ENCODE measurements at places on chromosomes 4 and X. TPM values are rescaled to one million over a fixed set of nuclear protein-coding genes. Genes with fewer than 3 reads are reported as not detected.
A peak's percentile ranks its signal among the peaks of the same experiment; 100 is the strongest.

DNA sequence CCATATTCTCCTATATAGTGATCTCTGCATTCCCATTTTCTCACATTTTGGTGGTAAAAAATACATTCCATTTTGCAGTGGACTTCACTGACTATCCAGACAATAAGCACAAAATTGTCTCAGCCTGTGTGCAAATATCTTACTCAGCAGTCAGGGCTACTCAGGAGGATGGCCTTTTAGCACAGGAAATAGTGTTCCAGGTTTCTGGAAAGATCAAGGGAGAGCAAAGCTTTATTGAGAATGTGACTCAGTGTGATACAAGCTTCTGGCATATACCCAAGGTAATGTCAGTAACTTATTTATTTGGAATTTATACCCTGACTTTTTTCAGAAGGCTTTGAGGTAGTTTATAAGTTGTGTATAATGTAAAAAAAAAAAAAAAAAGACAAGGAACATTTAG lies 233.4 kb downstream of the TEX13A start:
- no peak for DNase-seq

HTRA3 gene
- 119 TPM for total RNA-seq

GRCh38 chr4:65669111-65670019 lies 924 bp downstream of the EPHA5 start:
- no peak for DNase-seq

DNA sequence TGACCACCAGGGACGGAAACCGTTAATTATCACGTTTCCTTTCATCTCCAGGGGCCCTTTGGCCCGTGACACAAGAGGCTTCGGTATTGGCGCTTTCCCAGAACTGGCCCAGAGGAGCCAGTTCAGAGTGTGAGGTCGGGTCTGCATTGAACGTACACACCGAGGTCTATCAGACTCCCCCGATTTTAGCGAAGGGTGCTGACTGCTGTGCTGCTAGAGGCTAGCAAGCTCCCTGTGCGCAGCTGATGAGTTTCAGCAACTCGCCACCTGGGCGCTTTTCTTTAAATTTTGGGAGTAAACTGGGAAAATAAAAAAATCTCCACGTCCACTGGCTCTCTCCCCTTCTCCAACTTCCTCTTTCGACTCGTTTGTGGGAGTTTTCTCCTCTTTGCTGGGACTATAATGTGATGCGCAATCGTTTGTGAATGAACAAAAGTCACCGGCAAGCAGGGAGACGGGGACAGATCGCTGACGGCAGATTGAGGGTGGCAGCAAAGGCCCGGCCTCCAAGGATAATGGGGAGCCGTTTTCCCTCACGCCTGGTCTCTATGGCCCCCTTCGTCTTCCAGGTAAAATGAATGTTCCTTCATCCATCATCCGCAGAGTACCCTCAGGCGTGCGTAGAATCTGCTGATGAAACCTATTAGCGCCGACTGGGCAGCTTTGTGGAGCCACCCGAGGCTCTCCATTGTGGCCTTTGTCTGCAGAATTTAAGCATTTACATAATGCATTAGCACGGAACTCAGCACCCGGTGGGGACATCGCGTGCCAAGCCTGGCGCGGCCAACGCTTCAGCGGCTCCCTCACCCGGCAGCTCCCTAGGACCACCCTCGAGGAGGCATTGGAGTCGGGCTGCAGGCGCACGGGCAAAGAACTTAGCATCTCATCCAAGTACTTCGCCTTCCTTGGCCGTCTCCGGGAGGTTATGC lies 1.6 kb upstream of the LRAT start:
- DNase-seq = no peak

CRMP1 gene
- 1.4 TPM for total RNA-seq

PHOX2B gene
- not detected for total RNA-seq

RASL11B gene
- total RNA-seq = 8.7 TPM

GRCh38 chrX:149993989-149994388 lies 55.7 kb upstream of the EOLA2 start:
- DNase-seq = no peak

GBA3 gene
- not detected for total RNA-seq

- DNase-seq = no peak
These were observed 915.5 kb downstream of the FAT4 start for GRCh38 chr4:126230269-126230668.

GRCh38 chrX:103063918-103064434 lies at the start of gene BEX1:
TSS of gene BEX1 (minus strand) at chrX:103064171. CDS start at chrX:103063274, 897 bp downstream.
- DNase-seq = no peak

DNA sequence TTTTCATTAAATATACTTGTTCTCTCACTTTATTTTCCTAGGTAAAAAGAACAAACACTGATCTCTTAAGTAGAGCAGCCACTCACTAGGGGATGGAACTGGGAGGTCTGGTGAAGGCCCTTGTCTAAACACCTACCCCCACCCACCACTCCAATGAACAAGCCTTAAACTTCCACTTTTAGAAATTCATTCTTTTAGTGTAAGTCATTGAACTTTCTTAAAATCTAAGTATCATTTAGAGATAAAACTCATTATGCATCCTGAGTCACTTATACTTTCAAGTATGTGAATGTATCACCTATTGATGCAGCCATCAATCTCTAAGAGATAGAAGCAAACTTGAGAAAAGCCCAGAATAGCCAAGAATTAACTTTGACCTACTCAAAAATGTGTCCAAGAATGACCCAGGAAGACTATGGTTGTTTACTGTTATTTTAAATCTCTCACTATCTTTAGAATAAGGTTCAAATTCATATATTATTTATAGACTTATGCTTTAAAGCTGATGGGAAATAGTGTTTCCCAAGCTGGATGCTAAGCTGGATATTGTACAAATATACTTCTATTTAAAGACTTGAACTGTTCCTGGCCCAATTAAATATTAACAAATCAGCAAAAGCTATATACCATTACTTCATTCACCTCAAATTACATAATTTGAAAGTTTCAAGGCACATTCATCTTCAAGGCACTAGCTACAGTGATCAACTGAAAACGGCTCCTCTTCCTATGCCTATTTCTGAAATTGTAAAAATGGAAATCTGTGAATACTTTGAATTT lies 49.5 kb downstream of the CAMK2D start:
- DNase-seq = no peak

DNA sequence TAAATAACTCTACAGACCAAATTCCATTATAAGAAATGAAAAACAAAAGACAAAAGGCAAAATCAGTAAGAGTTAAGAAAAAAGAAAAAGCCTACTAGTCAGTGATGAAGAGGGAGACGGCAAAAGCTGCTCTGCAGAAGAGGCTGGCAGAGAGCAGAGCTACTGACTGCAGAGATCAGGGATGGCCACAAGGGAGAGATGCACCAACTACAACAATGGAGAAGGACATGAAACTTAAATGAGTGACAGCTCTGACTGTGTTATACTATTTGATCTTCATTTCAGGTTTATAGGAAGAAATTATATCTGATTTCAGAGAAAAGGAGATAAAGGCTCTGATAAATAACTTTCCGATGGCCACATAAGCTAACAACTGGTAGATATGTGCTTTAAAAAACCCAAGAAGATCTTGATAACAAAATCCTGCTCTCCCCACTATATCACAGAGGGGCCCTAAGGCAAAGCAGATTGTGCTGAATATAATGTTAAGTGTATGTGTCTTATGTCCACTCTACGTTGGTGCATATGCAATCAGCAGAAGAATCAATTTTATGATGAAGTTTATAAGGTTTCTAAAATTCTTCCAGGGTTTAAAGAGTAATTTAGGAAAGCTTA lies 58.4 kb upstream of the COX18 start:
- DNase-seq = no peak

DNA sequence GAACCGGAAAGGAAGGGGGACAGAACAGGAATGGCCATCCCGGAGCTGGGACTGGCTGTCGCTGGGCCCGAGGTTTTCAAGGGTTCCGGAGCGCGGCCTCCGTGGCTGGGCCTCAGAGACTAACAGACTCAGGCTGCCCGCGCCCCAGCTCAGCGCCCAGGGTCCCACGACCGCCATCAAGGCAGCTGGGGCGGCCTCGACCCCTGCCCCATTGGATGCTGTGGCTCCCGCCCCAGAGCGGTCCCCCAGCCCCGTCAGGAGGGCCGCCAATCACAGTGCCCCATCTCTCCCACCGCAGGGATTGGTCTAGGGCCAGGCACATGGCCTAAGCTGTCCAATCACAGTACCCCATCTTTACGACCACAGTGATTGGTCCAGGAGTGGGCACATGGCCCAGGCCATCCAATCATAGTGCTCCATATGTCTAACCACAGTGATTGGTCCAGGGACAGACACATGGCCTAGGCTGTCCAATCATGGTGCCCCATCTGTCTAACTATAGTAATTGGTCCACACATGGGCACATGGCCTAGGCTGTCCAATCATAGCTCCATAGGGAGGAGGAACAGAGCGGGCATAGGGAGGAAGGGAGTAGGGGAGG lies 105.3 kb upstream of the NKX1-1 start:
- DNase-seq = peak; percentile 39

GNRHR gene
- total RNA-seq = not detected

BTC gene
- 0.25 TPM for total RNA-seq

GRCh38 chr4:3345384-3345783 lies 52.6 kb downstream of the RGS12 start:
- DNase-seq = no peak

BBS12 gene
- 5.4 TPM for total RNA-seq

SHOX gene
- not detected for total RNA-seq

PACRGL gene
- 9.8 TPM for total RNA-seq

GRCh38 chr4:110155654-110156053 lies 42.8 kb downstream of the ELOVL6 start:
- no peak for DNase-seq

DNA sequence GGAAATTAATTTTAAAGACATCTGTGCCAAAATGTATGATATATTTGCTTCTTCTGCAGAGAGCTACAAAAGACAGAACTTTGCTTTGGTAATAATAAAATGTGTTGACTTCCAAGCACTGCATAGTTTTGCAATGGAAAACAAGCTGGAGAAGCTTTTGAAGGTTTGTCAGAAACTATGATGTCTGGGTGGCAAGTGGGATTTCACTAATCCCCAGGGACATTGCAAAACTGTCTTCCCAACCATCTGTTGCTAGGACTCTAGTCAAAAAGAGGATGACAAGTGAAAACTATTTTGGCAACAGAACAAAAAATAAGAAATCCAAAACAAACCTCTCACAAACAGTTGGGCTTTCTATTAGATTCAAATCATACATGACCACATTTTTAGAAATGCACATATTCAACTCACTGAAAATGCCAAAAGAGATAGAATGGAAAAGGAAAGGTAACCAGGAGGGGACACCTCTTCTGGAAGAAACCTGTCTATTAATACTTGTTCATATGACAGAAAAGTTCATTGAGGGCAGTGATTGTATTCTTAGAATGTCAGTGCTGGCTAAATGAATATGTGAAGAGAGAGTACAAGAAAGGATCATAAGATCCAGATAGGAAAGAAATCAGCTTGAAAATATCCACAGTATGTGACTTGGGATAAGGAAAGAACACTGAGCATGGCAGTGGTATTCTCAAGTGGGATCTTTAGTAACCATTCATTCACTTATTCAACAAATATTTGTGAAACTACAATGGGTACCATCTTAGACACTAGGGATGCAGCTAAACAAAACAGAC lies 228.0 kb downstream of the RASL11B start:
- no peak for DNase-seq

- no peak for DNase-seq
These were observed 13.8 kb downstream of the GEMIN8 start for GRCh38 chrX:14015941-14016340.
